ENCODE measurements at places on chromosomes 3 and 15.

- no peak for DNase-seq
Measured at GRCh38 chr3:134279466-134279865, 28.8 kb upstream of the RYK start.

DNA sequence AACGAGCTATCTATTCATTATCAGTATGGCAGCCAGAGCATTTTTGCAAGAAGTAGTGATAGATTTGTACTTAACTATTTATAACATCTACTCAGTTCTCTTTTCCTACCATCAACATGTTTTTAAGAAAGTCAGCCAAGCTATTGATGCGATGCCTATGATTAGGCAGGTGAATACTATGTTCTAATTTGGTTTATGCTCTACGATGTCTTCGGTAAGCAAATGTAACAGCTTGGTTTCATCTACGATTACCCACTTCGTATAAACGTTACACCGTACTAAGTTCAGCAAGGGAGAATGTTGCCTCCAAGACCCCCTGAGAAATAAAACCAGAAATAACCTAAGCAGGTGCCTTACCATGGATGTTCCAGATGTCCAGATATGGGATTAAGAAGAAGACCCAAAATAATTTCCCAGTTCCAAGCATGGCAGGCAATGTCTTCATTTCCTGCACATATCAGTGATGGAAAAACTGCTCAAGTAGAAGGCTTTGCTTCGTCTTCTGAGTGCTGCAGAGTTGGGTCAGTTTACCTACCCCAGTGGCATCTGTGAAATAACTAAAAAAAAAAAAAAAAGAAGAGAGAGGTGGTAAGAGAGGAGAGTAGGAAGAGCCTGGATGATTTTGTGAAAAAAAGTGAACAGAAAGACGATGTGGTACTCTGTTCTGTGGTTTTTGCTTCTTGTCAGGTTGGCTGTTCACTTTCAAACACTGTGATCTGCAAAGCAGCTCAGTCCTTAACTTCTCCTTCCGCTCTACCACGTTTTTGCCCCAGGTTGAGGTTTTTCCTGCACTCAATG is at the start of gene BTLA:
TSS of gene BTLA (minus strand) at position 559 of the 798 bp plus-strand sequence. CDS start at position 445, 114 bp downstream.
- DNase-seq = peak; percentile 43

GRCh38 chr3:11662392-11662990 is 18.8 kb upstream of the VGLL4 start:
- no peak for DNase-seq

- no peak for DNase-seq
Measured at GRCh38 chr3:31534065-31534425, 1.3 kb downstream of the STT3B start.

DNA sequence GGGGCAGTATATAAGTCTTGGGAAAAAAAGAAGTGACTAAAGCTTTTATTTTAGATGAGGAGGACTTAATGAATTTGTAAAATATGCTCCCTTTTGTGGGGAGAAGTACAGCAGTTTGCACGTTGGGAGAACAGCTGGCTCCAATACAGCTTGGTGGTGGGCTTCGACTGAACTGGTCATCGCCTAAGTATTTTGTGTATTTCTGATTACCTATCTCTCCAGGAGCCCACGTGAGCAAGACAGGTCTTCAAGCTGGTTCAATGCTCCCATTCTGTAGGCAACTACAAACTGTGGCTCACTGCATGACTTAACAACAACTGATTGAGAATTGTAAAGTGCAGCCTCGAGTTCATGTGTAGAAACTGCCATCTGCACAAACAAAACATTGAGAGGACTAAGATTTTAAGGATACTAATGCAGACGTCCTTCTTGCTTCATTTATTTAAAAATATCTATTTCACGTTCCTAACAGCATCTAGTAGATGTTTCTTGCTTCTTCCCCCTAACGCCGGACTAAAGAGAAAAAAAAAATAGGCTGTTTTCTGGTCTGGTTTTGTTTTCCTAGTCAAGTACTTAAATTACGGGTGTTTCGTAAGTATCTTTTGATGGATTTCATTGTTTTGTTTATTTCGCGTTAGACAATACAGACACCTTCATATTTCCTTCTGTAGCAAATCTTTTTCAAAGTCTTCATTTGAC is 1.4 kb upstream of the GREM1 start:
- DNase-seq = no peak

- DNase-seq = no peak
Measured at GRCh38 chr3:95271395-95271794, 1208.5 kb downstream of the NSUN3 start.

GRCh38 chr3:70712449-70713082 is 400.1 kb upstream of the MDFIC2 start:
- no peak for DNase-seq

GRCh38 chr15:46523701-46524100 is 888.9 kb downstream of the SQOR start:
- no peak for DNase-seq

GRCh38 chr3:149623824-149624223 is 34.0 kb downstream of the WWTR1 start:
- DNase-seq = no peak

DNA sequence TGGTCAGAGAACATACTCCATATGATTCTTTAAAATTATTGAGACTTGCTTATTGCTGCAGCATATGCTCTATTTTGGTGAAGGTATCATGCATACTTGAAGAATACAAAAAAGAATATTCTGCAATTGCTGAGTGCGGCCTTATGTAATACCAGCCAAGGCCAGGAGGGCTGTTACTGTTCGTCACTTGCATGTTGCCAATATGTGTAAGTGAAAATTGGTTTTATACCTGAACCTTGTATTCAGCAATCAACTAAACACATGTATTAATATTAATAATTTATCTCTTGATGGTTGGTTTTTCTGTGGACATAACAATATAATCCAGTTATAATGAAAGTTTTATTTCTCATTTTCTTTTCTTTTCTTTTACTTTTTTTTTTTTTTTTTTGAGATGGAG is 13.9 kb upstream of the GABRA5 start:
- no peak for DNase-seq

DNA sequence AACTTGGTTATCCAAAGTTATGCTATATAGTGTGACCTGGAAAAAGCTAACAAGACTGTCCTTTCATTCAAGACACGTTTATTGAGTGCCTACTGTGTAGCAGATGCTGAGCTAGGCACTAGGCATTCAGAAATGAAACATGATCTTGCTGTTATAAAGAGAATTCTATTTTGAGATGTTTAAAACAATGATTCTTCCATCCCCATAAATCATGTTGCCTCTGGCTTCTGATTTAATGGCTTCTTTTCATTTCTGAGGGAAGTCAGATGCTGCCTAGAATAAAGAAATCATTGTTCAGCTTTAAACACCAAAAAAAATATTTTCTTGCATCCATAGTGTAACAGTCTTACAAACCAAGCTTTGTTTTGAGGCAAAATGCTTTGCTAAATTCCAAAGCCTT is 620.9 kb upstream of the UBE2E2 start:
- DNase-seq = no peak

- DNase-seq = no peak
Measured at GRCh38 chr15:86066174-86066834, 13.4 kb upstream of the AGBL1 start.

GRCh38 chr3:9810433-9810770 is 340 bp downstream of the TTLL3 start:
- no peak for DNase-seq

GRCh38 chr3:123080864-123081562 is 14.2 kb downstream of the PDIA5 start:
- no peak for DNase-seq

DNA sequence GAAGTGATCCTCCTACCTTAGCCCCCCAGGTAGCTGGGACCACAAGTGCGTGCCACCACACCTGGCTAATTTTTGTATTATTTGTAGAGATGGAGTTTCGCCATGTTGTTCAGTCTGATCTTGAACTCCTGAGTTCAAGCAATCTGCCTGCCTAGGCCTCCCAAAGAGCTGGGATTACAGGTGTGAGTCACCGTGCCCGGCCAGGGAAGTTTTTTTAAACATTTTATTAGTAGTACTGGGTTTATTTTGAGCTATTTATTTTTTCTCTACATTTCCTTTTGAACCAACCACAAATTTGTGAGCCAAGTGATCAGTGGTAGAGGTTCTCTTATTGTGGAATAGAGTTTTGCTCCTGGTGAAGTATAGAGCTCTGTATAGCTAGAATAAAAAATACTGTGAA is 33.7 kb downstream of the ARMC8 start:
- DNase-seq = no peak

GRCh38 chr15:34079904-34080303 is 21.8 kb downstream of the EMC7 start:
- DNase-seq = no peak

- no peak for DNase-seq
Measured at GRCh38 chr3:132650153-132650552, 9.5 kb downstream of the ACAD11 start.

- DNase-seq = no peak
Measured at GRCh38 chr15:53034767-53035245, 244.7 kb upstream of the ONECUT1 start.

GRCh38 chr15:57647791-57648130 is 56.1 kb downstream of the MYZAP start:
- DNase-seq = no peak

DNA sequence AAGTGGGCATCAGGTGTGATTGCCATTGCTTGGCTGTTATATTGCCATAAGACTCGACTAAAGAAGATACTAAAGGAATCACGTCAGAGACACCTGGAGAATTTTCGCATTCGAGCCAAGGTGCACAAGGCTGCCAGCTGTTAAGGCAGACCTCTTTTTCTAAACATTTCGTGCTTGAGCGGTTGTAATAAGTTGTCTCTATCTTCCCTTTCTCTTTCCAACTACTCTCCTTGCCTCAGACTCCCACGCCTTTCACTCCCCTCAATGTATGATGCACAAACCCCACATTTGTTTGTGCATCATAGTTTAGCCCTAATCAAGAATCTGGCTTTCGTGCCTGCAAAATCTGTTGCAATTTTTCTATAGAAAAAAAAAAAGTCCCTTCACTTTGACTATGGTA is 118.0 kb downstream of the IQCH start:
- no peak for DNase-seq

DNA sequence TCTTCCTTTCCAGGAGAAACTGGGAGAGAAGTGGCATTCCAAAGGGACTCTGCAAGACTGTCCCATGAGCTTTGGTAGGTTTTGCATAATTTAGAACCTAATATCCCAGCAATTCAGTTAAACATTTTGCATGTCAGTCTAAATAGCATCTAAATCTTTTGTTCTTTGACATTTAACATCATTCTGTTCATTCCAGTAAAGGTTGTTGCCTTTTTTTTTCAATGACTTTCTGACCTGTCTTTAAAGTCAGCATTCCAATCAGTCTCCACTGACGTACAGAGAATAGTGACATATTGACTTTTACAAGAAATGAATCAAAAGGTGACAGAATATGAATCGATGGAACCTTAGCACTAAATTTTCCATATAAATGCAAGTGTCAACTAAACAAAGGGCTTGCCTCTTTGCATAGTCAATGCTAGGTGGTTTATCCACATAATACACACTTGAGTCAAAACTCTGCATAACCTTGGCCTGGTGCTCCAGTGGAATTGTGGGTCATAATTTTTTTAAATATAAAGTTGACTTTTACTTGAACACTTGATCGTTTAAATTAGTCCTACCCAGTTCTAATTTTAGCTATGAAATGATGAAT is 370.1 kb downstream of the CNTN6 start:
- no peak for DNase-seq

DNA sequence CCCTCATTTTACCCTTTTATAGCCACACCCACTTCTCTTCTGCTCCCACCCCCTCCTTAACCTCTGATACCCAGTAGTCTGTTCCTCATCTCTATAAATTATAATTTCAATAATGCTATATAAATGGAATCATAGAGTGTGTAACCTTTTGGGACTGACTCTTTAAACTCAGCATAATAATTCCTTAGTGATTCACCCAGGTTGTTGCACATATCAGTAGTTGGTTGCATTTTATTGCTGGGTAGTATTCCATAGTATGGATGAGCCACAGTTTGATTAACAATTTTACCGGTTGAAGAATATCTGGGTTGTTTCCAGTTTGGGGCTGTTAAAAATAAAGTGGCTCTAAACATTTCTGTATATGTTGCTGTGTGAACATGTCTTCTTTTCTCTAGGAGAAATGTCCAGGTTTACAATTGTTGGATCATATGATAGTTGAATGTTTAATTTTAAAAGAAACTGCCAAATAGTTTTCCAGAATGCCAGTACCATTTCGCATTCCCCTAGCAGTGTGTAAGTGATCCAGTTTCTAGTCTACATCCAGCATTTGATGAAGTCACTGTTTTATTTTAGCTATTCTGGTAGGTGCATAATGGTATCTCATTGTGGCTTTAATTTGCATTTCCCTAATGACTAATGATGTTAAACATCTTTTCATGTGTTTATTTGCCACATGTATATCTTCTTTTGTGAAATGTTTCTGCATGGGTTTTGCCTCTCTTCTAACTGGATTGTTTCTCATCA is 68.5 kb downstream of the VPS8 start:
- DNase-seq = no peak

GRCh38 chr15:71841563-71841962 is 31.2 kb downstream of the NR2E3 start:
- DNase-seq = no peak

DNA sequence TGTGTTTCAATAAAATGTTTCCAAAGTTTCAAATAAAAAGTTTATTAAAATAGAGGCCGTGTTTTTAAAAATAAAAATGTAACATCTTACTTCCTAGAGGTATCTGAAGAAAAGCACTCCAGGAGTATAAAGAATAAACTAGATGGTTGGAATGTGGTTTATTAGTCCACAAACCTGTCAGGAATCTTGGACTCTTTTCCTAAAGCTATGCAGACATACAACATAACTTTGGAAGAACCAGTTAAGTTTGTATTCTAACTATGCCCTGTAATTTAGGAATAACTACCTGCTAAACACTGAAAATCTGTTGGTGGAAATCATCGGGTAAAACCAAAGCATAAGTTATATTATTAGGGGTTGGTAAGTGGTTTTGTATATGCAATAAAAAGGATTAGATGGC is 51.6 kb downstream of the PPARG start:
- DNase-seq = no peak

GRCh38 chr15:92612891-92613290 is 42.7 kb downstream of the FAM174B start:
- DNase-seq = no peak

GRCh38 chr3:8659242-8659641 is 14.6 kb upstream of the SSUH2 start:
- DNase-seq = no peak

DNA sequence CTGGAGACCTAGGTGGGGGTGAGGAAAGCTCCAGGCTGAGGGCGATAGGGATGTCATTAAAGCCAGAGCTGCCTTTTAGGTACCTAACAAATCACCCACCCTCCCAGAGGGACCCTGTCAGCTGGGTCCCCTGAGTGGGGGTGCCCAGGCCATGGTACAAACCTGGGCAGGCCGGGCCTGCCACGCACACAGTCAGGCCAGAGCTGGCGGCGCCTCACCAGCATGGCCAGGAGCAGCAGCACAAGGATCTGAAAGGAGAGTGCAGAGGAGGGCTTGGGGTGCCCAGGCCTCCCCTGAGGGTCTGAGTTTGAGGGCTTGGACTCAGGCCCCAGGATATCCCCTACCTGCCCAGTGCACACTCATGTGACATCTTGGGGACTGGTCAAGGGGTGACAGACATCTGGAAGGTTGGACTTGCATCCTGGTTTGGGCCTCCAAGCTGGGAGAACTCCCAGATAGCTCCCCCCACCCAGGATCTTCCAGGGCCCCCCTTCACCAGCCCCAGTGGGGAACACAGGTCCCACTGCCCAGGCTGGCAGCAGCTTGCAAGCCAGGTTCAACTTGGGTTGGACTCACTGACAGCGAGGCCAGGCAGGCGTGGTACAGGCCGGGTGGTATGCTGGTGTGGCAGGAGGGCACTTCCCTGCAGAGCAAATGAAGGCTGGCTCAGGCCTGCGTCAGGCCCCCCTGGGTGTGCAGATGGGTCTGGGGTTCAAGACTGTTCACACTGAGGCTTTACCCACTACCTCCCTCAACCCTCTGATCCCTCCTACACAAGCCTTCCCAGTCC is 5.2 kb downstream of the STRA6 start:
- DNase-seq = no peak

All from central memory CD4-positive, alpha-beta T cell (primary cell).